ENCODE measurements at places on chromosomes 12 and 14.

GRCh38 chr12:59595565-59595882, 305 bp upstream of the SLC16A7 start:
- no peak for DNase-seq

- DNase-seq, result no peak
Observed at GRCh38 chr12:120237360-120238171, 28.0 kb downstream of the PXN start.

- no peak for DNase-seq
Observed at GRCh38 chr12:121346747-121347146, 5.5 kb downstream of the ANAPC5 start.

DNA sequence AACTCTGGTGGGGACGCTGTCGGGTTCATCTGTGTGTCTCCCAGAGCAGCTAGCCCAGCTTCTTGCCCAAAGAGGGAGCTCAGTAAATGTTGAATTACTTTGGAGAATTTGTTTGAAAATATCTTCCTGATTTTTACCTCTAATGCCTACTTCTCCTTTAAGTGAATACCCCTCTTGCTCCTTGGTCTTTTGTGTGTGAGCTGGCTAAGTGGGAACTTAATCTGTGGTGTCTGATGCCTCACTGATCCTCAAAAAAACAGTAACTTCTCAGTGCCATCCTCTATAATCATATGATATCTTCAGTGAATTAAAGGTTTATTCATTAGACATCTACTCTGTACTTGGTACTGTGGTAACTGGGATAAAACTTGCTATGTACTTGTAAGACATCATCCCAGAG, 7.7 kb upstream of the PSMA6 start:
- DNase-seq, result no peak

GRCh38 chr14:51862176-51862796, 1.9 kb downstream of the GNG2 start:
- no peak for DNase-seq

- no peak for DNase-seq
Observed at GRCh38 chr12:126198966-126199692, 1133.9 kb downstream of the AACS start.

DNA sequence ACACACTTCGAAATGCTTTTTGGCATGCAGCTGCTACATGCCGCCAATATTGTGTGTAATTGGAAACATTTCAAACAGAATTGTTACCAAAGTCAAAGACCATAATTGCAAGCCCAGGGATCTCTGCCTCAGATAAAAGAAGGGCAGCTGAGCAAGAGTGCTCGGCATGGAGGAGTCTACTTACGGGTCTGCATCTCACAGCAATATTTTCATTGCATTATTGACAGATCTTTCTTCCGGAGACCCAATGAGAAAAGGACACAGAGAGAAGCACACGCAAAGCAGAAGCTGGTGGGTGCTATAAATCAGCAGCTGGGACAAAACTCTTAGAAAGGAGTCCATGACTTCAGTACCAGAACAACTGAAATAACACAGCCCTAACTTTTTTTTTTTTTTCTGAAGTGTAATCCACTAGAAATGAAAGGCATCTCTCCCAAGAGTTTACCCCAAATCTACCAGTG, 4.9 kb downstream of the PRICKLE1 start:
- DNase-seq, result no peak

GRCh38 chr14:55712491-55712890, 132.5 kb downstream of the KTN1 start:
- DNase-seq, result no peak

Measured in stimulated activated CD4-positive, alpha-beta T cell treated with anti-CD3 and anti-CD28 coated beads, Interleukin-1b, Interleukin-23, amount 100 ng/mL, for 48 hours (primary cell).